ENCODE measurements at places on chromosomes 6 and 20. TPM values are rescaled to one million over a fixed set of nuclear protein-coding genes. Genes with fewer than 3 reads are reported as not detected.

DNA sequence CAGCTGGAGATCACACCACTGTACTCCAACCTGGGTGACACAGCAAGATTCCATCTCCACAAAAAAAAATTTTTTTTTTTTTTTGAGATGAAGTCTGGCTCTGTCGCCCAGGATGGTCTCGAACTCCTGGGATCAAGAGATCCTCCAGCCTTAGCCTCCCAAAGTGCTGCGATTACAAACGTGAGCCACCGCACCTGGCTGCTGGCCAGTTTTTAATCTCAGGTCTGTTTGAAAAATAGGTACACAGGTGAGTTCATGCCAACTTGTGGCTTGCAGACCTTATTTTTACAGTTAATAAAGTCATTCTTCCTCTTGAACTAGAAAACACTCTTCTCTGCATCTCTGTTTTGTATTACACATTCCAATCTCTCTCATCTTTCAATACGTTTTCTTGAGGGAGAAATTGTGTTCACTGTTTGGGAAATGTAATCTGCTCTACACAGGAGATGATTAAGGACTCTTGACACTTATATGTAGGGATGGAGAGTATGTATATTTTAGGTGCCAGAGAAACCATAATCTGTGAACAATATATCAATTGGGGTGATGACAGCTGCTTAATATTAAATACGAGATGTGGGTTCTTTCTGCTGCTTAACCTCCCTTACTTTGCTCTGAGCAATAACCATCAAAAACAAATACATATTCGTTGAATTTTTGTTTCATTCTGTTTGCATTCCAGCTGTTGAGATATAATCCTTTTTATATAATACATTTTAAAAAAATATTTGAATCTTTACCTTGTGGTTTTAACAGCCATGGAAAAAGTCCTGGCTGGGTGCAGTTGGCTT, 17.7 kb upstream of the RIPOR3 start:
- DNase-seq, result no peak

DNA sequence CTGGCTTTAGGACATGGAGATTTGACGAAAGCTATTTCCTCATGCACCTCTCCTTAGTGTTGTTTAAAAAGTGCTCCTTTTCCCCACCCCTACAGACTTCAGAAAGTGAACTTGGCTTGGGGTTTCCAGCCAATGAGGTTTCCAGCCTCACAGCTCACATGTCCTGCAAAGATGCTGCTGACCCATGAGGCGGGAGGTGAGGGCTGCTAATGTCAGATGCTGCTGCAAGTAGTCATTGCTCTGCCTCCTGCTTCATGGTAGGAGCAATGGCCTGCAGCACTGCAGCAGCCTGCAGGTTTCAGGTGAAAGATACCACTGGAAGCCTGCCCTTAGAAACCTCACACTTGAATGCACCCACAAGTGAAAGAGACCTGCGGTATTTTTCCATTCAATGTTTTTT, 112.8 kb downstream of the LAMP5 start:
- no peak for DNase-seq

DNA sequence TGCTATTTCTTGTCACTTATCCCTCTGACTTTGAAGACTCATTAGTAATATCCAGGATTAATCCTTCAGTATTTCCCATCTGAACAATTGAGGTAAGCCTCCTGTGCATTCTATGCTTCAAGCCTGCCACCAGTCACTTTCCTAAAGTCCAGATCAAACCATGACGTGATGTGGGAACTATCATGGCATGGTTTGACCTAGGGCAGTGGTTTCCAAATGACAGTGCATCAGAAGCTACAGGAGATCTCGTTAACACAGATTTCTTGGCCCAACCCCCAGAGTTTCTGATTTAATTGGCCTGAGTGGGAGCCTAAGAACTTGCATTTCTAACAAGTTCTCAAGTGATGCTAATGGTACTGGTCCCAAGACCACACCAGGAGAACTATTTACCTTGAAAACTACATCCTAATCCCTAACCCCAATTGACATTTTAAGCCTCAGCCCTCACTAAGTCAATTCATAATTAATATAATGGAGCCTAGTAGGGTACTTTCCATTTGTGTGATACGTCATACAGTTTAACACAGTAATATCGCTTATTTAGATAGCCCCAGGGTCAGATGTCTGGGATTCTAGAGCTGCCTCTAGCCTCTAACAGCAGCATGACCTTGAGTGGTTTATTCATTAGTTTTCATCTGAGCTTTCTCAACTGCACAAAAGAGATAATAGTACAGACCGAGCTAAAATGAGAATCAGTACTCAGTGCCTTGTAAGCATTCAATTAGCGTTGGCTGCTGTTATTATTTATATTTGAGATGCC, 907.6 kb downstream of the TFAP2A start:
- DNase-seq, result no peak

DNA sequence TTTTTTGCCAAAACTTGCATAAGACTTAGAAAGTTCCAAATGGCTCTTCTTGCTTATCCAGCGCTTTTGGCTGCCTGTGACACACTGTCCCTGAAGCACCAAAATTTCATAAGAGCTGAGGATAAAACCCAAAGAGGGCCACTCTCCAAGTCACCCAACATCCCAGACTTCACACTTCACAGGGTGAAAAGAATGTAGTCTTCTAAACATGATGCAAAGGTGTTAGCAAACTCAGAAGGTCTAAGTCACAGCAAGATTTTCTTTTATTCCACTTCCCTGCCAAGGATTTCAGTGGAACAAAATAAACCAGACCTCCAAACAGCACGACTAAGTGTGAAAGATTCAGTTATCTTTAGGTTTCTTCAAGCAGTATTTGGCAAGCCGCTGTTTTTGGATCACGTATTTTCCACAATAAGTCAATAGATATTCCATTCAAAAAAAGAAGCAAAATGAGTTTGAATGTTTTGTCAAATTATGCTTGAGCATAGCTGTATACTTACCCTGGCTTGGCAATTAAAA, 44.6 kb upstream of the CD93 start:
- no peak for DNase-seq

- DNase-seq, result no peak
Measured at GRCh38 chr6:84892671-84893070, 128.3 kb upstream of the TBX18 start.

DNA sequence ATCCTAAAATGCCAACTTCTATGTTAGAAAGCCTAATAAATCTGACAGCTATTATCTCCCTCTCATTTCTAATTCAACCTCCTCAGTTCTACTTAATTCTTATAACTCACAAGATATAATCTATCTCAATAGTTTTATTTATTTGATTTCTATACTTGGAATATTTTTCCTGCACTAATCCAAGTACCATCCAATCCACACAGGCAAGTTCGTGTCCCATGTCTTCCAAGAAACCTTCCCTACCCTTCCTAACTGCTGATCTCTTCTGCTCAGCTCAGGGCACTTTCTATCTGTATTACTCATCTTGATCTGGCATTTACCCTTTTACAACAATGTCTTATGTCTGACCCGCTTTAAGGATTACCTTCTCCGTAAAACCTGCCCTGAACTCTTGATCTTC, 18.2 kb downstream of the NCOA5 start:
- DNase-seq, result no peak

GRCh38 chr6:90656325-90656724, 69.5 kb upstream of the MAP3K7 start:
- DNase-seq, result no peak

GRCh38 chr6:32529697-32530430, at the start of gene HLA-DRB5:
HLA-DRB5 (minus strand) TSS chr6:32530287; CDS start chr6:32530224, 63 bp downstream.
- no peak for DNase-seq

DNA sequence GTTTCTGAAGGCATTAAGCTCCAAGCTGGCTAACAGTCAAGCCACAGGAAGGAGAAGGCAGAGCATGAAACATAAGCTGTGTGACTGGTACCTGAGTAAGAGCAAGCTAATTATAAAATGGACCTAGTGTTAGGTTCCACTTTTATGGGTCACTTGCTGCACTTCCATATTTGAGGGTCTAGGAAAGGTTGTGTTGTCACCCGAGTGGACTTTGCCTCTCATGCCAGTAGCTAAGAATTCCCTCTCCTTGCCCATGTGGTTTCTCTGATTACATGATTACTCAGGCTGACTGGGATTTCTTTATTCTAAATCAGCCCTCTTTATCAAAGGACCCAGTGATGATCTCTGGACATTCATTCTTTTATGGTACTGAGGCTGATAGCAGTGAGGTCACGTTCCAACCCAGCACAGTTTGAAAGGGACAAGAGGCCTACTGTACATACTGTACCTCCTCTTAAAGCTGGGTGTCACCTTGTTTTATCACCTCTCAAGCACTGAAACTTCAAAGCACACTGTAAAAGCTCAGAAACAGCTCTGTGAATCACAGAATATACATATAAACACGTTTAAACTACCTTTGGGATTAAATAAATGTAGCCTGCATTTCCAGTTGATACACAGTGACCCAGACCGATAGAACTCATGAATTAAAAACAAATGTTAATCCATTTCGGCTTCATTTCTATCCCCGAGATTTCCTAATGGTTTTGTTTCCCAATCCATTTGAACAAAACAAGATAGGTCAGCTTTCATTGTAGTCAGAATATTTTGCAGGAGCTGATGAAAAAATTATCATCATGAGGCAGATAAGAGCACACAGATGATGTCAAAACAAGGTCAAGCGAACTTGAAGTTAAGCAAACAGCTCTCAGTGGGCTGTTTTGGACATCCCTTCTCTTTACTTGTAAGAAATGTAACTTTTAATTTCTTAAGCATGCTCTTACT, 96.5 kb downstream of the ALDH8A1 start:
- peak; percentile 71 for DNase-seq

GRCh38 chr6:63580704-63580961, 8.4 kb downstream of the LOC128125822 start:
- no peak for DNase-seq

- DNase-seq, result no peak
Measured at GRCh38 chr6:38239719-38240451, 399.8 kb downstream of the BTBD9 start.

GRCh38 chr20:8718279-8718678, 350.6 kb upstream of the PLCB4 start:
- no peak for DNase-seq

DNA sequence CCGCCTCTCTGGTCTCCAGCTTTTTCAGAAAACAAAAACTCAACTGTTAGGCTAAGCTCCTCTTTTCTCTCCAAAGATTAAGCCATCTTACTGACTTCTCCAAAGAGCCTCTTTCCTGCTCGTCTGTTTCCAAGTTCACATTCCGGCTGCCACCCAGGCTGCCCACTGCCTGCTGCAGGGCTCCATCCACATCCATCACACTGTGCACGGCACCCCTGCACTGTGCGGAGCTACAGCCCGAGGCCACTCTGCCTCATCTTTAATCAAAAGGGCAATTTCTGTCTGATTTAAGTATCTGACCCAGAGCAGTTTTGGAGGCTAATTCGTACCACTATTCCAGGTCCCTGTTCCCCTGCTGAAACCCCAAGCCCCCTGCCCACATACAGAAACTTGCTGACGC, 141.6 kb upstream of the ARMC2 start:
- no peak for DNase-seq

DNA sequence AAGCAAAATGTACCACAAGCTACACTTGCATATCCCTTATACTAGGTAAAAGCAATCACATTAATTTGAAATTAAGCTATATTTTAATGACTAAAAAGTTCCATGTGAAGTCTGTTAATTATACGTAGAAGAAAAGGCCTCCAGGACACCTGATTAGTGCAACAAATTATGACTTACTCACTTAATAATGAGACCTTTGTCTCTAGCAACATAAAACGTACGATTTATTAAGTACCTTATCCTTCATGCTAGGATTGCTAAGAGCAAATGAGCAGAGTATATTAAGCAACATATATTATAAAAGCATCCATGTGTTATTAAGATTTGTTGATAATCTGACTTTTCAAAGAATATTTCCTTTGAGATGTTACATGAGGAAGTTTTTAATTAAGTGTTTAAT, 2.5 kb downstream of the BMP5 start:
- DNase-seq, result no peak

DNA sequence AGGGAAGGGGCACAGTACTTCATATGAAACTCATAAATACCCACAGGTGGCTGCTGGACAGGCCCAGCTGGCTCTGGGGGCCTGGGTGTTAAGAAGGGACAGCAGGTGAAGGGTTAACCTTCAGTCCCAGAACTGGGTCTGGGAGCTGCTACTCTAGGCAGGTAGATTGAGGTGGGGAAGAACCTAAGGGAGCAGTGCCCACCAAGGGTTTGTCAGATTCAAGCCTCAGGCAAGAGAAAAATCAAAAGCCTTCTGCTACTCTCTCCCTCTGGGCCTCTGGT, 5.6 kb downstream of the RPL10A start:
- no peak for DNase-seq

GRCh38 chr6:5763871-5764270, 242.9 kb downstream of the NRN1 start:
- no peak for DNase-seq

- no peak for DNase-seq
Measured at GRCh38 chr6:128807577-128807976, 75.4 kb upstream of the LAMA2 start.

- DNase-seq, result no peak
Measured at GRCh38 chr20:952196-952795, 36.2 kb upstream of the ANGPT4 start.

GRCh38 chr6:39200498-39201020, 28.7 kb downstream of the KCNK5 start:
- DNase-seq, result no peak

Gene CLPSL2
- total RNA-seq, result 2.0 TPM

Gene C6orf52
- 4.3 TPM for total RNA-seq

Gene HLA-DRA
- total RNA-seq, result not detected

Gene INSM1
- total RNA-seq, result not detected

Gene POM121L2
- not detected for total RNA-seq

Gene CYP39A1
- not detected for total RNA-seq

Gene FOXC1
- 6.8 TPM for total RNA-seq

Gene CD93
- not detected for total RNA-seq

Gene BANF2
- 2.1 TPM for total RNA-seq

Gene HLA-DPB1
- total RNA-seq, result not detected

Gene PLCB4
- 3.0 TPM for total RNA-seq

Gene TBP
- 20.8 TPM for total RNA-seq

Gene EIF2S2
- 291 TPM for total RNA-seq

Gene RNF39
- 0.23 TPM for total RNA-seq

Gene ZSCAN23
- not detected for total RNA-seq

Gene ITPR3
- total RNA-seq, result 42.1 TPM

Data from Caco-2 (cell line).